ENCODE measurements at places on chromosomes 7 and 10.
A peak's percentile ranks its signal among the peaks of the same experiment; 100 is the strongest.

GRCh38 chr7:17506095-17506494 lies 207.6 kb downstream of the AHR start:
- DNase-seq = no peak

DNA sequence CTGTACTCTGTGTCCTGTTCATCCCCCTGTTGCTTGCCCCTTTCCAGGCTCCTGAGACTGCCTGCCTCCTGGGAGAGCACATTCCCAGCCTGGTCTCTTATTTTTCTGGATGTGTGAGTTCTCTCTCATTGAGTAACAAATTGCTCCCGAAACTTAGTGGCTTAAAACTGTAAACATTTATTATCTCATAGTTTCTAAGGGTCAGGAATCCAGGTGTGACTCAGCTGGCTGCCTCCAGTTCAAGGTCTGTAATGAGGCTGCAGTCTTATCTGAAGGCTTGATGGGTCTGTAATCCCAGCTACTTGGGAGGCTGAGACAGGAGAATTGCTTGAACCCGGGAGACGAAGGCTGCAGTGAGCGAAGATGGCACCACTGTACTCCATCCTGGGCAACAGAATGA lies 53.6 kb upstream of the PRR15 start:
- DNase-seq = no peak

DNA sequence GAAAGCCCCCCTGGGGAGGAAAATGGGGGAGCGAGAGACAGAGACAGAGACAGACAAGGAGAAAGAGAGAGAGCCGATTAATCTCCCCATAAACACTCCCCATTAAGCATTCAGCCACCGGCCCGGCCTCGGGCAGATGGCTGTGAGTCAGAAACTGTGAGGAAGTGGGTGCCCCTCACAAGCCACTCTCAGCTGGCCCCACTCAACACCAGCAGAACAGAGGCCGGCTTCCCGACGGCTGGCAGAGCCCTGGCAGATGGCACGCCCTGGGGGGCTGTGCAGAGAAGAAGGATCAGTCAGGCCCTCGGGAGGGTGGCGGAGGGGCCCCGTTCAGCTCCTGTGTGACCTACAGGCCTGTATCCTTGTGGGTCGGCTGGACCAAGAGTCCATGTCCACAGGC lies 41.2 kb downstream of the CAMK2B start:
- no peak for DNase-seq

DNA sequence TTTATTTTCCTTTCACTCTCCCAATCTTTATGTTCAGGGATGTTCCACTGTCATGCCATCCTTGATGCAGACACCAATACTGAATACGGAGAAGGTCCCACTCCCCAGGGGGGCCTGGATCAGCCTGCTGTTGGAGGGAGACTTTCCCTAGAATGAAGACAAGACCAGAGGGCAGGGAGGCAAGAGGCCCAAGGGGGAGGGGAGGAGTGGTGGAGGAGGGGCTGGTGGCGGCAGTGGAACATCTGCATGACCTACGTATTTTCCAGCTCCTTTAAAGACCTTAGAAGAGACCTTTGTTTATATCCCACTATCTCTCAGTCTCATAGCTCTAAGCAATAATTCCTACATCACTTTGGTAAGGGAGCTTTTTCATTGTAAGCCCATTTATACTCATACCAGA lies 183.0 kb downstream of the HECW1 start:
- no peak for DNase-seq

DNA sequence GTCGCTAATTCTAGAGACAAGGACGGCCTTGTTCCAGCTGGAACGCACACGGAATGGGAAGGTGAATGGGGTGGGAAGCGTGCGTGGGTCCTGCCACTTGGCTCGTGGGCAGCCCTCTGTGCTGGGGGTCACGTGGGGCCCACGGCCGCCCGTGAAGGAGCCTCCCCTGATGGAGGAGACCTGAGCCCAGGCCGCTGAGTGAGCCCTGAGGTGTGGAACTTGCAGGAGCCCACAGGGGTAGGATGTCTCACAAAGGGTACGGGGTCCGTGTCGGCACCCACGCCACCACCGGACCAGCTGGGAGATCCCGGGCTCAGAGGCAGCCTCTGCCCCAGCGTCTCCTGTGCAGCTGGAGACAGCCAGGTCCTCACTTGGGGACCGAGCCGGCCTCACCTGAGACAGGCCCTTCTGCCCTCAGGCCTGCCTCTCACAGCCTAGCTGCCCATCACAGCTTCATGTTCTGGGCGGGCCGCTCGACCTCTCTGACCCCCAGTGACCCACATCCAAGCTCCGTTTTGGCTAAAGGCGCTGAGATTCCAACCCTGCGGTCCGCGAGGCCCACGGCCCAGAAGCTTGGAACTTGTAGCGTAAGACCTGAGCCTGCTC lies 84.8 kb downstream of the FOXL3 start:
- DNase-seq = no peak

DNA sequence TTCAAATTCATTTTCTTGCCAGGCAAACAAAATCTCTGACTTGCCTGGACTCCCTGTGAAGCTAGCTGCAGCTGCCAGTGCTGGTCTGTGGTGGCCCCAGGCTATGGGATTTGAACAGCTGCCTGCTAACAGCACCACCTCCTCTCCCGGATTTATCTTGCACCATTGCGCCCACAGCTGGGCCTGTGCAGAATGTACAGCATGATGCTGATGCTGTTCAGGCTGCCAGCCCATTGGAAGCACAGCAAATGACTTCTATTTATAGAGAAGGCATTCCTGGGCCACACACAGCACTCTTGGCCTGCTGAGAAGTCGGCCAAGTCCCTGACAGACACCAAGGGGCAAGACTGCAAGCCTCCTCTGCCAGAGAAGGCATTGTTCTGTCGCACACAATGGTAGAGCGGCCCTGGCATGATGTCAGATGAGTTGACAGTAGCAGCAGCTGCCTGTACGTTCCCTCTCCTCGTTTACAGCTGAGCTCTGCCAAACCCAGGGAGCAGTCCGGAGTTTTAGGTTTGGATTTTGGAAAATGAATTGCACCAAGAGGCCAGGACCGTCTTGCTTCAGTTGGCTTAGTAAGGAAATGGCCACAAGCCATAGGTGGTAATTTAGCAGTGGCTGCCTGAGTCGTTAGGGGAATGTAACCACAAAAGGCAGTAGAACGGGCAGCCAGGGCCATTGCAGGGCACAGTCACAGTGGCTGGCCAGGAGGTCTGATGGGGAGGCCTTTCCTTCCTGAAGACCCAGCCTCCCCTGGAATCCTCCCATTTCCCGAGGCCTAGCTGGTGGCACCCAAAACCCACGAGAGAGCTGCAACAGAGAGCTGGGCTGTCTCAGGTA lies 38.5 kb downstream of the MTURN start:
- no peak for DNase-seq

GRCh38 chr10:94038024-94038423 lies 44.3 kb downstream of the PLCE1 start:
- DNase-seq = no peak

- no peak for DNase-seq
Measured at GRCh38 chr7:29196191-29196590, 1.6 kb downstream of the CHN2 start.

GRCh38 chr10:67670401-67670800 lies 25.6 kb downstream of the CTNNA3 start:
- DNase-seq = no peak

- no peak for DNase-seq
Measured at GRCh38 chr7:51702673-51703072, 386.1 kb upstream of the COBL start.

GRCh38 chr10:69479240-69480067 lies 28.2 kb downstream of the TSPAN15 start:
- no peak for DNase-seq

DNA sequence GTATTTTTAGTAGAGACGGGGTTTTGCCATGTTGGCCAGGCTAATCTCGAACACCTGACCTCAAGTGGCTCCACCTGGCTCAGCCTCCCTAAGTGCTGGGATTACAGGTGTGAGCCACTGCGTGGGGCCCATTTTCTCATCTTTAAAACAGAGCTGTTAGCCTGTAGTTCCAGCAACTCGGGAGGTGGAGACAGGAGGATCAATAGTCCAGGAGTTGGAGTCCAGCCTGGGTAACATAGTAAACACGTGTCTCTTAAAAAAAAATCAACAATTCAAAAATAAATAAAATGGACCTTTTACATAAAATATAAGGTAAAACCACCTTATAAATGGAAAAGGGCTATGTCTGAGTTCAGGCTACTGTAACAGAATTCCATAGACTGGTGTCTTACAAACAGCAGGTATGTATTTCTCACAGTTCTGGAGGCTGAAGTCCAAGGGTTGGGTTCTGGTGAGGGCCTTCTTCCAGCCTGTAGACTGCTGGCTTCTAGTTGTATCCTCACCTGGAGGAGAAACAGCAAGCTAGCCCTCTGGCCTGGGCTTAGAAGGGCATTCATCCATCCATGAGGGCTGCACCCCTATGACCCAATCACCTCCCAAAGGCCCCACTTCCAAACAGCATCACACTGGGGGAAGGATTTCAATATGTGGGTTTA lies 7.0 kb upstream of the PVRIG start:
- no peak for DNase-seq

DNA sequence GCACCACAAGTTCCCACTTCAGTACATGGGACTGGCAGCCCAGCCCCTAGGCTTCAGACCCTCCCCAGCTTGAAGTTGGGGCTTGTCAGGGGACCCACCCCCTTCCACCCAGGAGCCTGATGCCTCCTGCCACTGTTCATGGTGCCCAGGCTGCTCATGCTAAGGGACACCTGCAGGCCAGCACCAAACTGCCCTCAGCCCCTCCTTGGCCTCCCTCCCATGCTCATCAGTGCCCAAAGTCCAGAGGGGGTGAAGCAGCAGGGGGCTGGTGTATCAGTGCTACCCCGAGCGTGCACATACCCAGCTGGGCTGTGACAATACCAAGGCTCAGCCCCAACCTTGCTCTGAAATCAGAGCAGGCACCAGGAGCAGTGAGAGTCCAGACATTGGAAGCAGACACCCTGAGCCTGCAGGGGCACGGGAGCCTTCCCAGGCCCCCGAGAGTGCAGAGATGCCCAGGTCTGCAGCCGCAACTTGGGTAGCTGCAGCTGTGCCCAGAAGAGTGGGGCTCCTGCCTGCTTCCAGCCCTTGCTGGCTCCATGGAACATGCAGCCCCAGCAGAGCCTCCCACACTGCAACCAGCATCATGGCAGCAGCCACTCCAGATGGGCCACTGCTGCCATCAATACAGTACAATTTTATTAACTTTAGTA lies 79.0 kb downstream of the MTERF1 start:
- no peak for DNase-seq

DNA sequence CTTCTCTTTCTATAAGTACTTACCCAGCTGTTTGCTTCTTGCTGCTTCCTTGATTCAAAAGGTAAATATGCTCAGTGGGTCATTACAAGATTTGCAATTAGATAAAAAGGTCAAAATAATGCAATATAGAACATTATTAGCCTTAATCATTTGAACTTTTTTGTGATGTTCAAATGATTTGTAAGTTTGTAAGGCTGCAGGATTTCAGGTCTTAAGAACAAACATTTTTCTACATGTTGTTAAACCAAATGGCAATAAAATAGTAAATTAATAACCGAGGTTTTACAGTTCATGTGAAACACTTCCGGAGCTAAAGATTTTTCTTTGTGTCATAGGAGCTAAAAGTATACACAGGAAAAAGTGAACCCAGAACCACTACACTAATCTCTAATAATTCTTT lies 16.2 kb upstream of the SCIN start:
- DNase-seq = no peak

DNA sequence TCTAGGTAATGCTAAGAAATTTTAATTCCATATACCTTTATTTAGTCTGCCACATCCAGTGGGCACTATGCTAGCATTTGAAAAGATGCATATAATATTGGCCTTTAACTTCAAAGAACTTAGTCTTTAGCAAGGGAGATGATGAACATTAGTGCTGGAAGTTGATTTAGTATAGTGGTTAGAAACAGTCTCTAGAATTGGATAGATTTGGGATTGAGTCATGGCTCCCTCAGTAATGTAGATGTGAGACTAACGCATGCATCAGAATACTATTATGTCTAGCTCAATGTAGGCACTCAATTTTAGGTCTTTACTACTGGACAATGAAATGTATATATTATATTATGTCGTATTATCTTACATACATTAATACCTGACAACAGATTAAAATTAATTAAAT lies 5.8 kb downstream of the DKK1 start:
- DNase-seq = no peak

- peak; percentile 20 for DNase-seq
Measured at GRCh38 chr7:33757563-33758165, 147.7 kb upstream of the BMPER start.

GRCh38 chr7:24727154-24728120 lies 29.8 kb downstream of the GSDME start:
- DNase-seq = no peak

- DNase-seq = no peak
Measured at GRCh38 chr7:74604326-74605020, 53.0 kb upstream of the GTF2I start.

DNA sequence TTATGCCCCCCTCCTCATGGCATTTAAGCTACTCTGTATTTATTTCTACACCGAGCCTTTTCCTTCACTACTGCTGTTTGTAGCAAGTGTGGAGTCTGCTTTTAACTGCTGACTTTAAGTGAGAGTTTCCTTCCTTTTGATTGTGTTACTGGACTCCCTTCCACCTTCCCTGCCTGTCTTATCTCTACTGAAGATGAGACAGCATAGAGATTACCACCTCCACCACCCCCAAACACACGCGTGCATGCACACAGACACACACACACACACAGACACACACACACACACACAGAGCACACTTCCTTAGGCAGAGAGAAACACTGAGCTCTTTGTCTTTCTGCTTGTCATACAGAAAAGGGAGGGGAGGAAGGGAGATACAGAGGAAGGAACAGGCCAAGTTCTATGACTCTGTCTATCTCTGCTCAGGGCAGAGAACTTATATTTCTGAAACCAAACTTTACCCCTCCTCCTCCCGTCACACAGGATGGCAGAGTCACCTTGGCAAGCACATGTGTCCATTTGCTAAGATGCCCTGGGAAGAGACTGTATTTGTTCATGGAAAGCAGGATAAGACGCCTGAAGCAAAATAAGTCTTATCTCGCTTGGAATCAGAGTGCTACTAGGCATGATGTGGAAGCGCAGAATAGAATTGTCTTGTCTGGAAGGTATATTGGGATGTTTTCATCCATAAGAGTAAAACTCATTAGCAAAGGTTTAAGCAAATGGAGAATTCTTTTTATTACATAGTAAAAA lies 81.8 kb upstream of the CAV2 start:
- no peak for DNase-seq

- no peak for DNase-seq
Measured at GRCh38 chr7:68679459-68680234, 918.6 kb upstream of the AUTS2 start.

GRCh38 chr10:50381642-50382041 lies 130.3 kb upstream of the ASAH2 start:
- DNase-seq = no peak

- no peak for DNase-seq
Measured at GRCh38 chr7:117480978-117481377, 1.2 kb downstream of the CFTR start.
